ENCODE measurements at places on chromosomes 1 and 21.

- DNase-seq = no peak
Observed at GRCh38 chr1:171431994-171432393, 53.3 kb upstream of the PRRC2C start.

GRCh38 chr1:88979749-88980116, 12.7 kb downstream of the KYAT3 start:
- DNase-seq = no peak

DNA sequence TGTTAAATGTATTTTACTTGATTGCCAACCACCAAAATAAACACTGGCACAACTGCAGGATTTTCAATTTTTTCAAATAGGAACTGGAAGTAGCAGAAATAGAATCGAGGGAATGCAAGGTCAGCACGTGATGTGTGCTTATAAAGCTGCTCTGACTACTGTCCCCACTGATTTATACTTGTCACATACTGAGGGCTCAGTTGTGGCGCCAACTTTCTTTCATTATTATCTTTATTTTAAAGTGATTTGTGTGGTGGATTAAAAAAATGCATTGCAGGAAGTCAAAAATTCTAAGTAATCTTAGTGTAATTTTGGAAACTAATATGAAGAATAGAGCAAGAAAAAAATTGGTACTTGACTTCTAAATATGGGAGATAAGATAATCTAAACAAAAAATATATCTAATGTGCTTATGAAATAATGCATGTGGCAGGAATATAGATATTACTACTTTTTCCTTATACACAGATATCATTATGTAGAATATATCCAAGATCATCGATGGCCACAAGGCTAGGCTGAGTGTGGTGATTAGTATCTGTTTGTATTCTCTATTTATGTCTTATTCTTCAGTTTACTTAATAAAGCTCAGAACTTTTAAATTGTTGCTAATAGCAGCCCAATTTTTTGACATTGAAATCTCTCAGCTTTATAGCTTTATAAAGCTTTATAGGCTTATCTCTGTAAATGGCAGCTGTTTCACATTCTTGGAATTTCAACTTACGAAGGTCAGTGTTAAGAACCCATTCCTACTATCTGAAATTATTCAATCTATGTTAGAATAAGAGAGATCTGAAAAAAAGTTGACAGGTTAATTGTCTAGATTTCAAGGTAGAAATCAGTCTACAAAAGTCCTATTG, 404.5 kb upstream of the ADAMTS5 start:
- no peak for DNase-seq

DNA sequence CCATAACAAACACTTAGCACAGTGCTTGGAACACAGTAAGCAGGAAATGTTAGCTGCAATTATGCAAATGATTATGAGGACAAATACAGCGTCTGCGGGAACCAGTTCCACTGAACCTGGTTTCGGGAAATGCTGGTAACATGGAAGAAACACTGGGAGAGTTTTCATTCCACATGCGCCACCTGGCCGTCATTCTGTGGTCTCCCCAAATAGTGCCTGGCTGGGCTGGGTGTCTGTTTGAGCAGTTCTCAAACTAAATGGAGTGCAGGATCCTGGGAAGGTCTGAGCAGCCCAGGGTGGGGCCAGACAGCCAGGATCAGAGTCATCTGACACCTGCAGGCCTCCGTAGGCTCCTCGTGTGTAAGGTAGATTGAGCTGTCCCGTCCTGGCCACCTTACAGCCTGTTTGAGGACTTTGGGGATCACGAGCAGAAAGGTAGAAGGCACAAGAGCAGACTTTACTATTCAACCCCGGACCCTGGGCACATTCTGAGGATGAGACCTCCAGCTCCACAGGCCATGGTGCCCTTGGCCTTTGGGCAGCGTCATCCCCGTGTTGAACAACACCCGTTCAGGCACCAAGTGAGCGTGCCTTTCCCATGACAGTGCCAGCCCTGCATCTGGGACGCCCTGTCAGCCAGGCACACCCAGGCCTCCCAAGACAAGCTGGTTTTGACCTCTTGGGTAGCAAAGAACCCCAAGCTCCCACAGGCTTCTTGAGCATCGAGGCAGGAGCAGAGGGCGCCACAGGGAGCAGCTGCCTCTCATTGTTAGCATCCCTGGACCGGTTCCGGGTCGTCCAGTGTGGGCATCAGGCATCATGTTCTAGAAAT, 101.9 kb downstream of the PRDM2 start:
- no peak for DNase-seq

DNA sequence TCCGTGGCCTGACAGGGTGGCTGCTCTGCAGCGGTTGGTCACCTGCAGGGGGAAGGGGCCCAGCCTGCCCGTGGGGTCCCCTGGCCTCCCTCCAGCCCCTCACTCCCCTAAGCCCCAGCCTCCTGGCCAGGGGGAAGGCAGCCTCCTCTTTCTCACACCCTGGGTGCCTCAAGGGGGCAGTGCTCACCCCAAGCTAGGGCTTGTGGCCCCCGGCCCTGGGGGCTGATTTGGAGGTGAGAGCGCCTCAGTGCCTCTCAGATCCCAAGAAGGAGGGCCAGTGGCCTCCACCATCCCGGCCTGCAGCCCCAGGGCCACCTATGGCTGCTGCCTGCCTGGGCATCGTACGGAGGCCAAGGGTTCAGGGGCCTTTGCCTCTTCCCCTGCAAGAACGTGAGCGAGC, 66.4 kb upstream of the TTC34 start:
- DNase-seq = no peak

DNA sequence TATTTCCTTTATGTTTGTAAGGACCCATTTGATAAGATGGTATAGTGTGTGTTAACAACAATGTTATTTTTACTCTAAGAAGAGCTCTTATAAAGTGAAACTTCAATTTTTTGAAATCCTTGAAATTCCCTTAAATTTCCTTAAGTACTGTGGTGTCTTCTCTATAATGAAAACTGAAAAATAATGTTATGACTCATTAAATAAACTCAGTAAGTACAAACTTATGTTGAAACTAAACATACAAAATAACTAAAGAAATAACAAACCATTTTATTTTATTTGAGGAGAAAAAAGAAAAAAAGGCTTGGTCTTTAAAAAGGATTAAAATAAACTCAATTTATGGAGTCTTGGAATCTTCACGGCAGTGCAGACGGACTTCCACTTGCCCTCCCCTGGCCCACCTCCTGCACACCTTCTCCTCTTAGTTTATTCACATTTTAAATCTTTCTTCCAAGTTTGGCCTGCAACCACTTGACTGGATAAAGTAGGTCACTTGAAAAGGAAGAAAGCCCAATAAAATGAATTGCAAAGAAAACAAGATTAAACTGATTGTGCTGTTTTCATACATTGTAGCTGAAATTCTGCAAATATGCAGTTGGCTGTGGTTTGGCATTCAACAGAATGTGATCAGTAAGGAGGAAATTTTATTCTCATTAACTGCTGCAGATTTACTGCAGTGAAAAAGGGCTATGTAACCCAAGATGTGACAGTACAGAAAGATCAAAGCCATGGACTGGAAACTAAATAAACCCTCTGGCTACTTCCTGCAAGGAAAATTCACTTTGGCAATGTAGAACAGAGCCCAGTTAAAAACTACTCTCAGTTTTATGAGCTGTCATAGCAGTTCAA, 48.5 kb upstream of the SCYL3 start:
- no peak for DNase-seq

DNA sequence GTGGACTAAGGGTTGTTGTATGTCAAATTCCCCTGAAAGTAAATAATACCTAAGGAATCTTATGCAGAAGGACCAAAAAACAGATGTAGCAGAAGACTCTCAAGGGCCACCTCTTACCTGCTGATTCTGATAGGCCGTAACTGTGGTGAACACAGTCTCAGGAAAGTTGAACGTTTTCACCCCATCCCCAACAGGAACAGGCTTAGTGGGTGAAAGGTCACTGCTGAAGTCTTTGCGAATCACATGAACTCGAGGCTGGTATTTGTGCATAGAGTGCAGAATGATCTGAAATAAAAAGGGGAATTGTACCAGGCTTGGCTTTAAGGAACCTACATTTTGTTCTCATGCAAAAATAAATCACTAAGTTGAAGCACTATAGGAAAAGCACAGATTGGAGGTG, 64.8 kb downstream of the TBX15 start:
- no peak for DNase-seq

- no peak for DNase-seq
Observed at GRCh38 chr1:89556726-89557444, 32.3 kb downstream of the LRRC8B start.

- no peak for DNase-seq
Observed at GRCh38 chr1:35029761-35030160, 2.0 kb downstream of the ZMYM6 start.

- peak; percentile 64 for DNase-seq
Observed at GRCh38 chr1:188128761-188129160, 1300.0 kb downstream of the PLA2G4A start.

DNA sequence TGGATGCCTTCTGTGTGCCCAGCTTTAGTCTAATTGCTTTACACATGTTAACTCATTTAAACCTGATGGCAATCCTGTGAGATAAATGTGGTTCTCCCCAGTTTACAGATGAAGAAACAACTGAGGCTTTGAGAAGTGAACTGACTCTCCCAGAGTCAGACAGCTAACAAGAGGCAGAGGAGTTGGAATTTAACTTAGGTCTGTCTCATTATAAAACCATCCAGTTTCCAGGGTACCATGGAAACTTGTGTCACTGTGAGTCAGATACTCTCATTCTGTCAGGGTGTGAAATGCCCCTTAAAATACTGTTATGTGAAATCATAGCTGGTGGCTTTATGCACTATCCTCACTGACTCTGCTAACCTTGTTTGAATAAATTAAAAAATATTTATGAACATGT, 206.6 kb downstream of the PBX1 start:
- DNase-seq = peak; percentile 91

DNA sequence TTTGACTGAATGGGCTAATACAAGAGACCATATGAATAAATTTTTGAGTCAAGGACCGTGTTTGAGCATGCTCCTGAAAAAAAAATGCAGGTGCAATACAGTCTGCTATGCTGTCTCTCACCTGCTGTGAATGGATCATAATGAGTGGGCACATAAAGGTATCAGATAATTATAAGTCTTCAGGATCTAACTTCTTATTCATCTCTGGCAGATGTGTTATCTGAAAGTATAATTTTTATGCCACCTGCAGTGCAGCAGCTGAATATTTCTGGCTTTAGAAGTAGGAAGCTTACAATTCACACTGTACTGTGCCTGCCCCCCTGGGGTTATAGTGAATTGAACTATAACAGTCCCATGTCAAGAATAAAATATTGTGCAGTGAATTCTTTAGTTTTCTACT, 333.3 kb downstream of the MRPL39 start:
- no peak for DNase-seq

DNA sequence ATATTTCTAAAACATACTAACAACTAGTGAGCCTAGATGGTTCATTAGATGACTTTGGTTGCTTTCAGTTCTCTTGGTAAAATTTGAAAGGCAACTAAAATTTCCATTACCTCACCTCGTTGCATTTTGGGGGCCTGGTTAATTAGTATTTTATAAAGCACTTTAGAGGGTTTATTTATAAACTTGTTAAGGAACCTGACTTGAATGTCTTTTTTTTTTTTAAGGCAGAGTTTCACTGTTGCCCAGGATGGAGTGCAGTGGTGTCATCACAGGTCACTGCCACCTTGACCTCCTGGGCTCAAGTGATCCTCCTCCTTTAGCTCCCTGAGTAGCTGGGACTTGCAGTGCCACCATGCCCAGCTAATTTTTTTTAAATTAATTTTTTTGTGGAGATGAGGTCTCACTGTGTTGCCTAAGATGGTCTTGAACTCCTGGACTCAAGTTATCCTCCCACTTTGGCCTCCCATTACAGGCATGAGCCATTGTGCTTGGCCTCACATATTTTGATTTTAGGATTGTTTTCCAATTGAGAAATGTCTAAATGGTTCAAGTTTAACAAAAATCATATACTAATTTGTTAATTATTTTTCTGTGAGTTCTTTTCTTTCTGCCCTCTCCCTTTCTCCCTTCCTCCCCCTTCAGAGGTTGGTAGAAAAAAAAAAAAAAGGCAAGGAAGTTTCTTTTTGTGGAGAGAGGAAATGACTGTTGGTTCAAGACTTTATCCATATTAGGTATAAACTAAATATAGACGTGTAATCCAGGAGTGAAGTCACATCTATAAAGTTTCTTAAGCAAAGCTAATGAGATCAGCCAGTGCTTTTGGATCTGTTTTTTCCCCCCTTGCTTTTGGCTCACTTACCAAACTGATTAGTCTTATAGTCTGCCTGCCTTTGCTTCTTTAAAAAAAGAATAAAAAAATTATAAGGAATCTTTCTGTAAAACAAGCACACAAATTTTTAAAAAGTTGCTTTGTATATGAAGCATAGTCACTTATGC, 24.7 kb downstream of the CLIC4 start:
- DNase-seq = peak; percentile 91

DNA sequence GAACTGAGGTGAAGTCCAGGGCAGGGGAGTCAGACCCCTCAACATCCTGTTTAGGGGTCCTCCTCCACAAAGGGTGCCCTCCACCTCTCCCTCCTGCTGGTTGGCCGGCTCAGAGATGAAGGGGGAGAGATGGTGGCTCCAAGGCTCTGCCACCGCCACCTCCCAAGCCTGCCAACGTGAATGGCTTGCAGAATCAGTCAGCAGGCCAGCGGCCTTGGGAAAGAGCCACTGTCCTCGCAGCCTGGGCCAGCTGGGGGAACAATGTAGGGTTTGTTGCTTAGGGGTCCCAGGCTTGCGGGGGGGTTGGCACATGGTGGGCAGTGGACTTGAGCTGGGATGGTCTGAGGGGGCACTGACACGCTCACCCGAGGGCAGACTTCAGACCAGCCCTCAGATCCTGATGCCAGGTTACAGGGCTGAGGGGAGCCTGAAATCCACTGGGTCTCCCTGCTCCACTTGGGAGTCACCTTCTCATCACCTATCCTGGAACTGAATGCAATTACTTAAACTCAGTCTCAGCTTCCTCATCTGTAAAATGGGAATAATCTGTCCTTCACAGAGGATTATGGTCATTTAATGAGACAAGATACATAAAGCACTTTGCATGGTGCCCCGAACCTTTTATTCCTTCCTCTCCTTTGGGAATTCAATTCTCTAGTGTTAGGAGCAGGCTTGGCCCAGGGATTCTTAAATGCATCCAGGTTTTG, 8.3 kb downstream of the GPR37L1 start:
- no peak for DNase-seq

DNA sequence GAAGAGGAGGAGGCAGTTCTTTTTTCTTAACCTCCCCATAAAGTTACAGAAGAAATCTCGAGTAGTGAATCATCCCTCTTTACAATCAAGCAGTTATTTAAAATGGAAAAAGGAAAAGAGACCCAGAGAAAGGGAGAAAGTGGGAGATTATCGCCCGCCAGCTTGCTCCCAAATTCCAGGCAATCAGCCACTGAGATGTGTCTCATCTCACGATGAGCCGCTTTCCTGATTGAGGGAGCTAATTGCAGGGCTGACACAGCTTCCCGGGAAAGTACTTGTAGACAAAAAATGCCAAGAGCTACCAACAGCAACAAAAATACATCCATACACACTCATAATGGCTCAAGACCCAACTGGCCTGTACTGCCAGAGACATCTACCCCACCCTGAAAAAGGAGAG, 191.6 kb upstream of the ZC3H12A start:
- no peak for DNase-seq

DNA sequence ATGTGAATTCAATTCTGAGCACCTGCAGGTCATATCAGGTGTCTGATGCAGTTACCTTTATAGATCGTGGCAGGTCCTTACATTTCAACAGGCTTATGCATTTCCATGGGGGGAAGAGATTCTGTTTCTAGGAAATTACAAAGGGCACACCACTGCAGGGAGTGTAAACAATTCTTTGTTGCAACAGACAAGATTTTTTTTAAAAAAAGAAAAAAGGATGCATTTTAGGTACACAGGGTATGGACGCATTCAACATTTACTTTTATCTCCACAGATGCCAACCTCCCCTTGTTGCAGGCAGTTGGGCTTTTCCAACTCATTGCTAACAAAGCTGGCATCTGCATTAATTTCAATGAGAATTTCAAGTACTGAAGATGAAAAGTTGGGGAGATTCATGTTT, 13.5 kb upstream of the TEKT2 start:
- DNase-seq = no peak

GRCh38 chr1:208552928-208553327, 308.7 kb upstream of the PLXNA2 start:
- peak; percentile 16 for DNase-seq

All from ELR (cell line).